ENCODE measurements at places on chromosomes 1 and 21. TPM values are rescaled to one million over a fixed set of nuclear protein-coding genes. Genes with fewer than 3 reads are reported as not detected.

C1orf115 gene
- total RNA-seq = 5.5 TPM

CDA gene
- 6.0 TPM for total RNA-seq

F3 gene
- 246 TPM for total RNA-seq

TOMM40L gene
- total RNA-seq = 6.2 TPM

CAMK1G gene
- not detected for total RNA-seq

PKLR gene
- total RNA-seq = not detected

C2CD4D gene
- total RNA-seq = 1.0 TPM

RAB25 gene
- 47.5 TPM for total RNA-seq

PRDM16 gene
- total RNA-seq = 0.06 TPM

ELOVL1 gene
- 100 TPM for total RNA-seq

PBXIP1 gene
- 49.6 TPM for total RNA-seq

HSD3B2 gene
- total RNA-seq = not detected

PRR9 gene
- not detected for total RNA-seq

RSPH1 gene
- 1.8 TPM for total RNA-seq
